ENCODE measurements at places on chromosomes 13 and 19.

DNA sequence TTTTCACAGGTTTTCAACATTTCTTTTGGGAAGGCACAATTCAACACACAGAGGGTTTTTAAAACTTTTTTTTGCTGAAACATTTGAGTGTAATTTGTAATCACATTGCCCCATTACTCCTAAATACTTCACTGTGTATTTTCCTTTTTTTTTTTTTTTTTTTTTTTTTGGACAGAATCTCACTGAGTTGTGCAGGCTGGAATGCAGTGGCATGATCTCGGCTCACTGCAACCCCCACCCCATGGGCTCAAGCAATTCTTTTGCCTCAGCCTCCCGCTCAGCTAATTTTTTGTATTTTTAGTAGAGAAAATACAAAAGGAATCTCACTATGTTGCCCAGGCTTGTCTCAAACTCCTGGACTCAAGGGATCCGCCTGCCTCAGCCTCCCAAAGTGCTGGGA lies 14.8 kb upstream of the DNAJC15 start:
- DNase-seq, result no peak

- no peak for DNase-seq
Measured at GRCh38 chr13:94292323-94292640, 187.2 kb downstream of the DCT start.

DNA sequence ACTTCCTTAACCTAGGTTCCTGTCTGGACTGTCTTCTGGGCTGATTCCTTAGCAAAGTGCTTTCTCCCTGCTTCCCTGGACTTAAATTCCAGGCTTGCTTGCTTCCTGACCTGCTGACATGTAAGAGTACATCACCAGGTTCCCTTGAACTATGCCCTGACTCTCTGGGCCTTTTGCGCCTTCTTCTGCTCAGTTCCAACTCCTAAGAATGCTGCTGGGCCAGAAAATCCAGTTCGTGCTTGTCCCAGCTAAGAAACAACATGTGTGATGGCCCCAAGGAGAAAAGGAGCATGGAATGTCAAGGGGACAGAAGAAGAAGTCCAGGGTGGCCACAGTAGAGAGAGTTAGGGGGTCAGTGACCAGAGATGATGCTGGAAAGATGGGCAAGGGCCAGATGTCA lies 42.6 kb upstream of the MBNL2 start:
- no peak for DNase-seq

- DNase-seq, result peak; percentile 15
Measured at GRCh38 chr19:5967994-5968430, 9.9 kb downstream of the RANBP3 start.

DNA sequence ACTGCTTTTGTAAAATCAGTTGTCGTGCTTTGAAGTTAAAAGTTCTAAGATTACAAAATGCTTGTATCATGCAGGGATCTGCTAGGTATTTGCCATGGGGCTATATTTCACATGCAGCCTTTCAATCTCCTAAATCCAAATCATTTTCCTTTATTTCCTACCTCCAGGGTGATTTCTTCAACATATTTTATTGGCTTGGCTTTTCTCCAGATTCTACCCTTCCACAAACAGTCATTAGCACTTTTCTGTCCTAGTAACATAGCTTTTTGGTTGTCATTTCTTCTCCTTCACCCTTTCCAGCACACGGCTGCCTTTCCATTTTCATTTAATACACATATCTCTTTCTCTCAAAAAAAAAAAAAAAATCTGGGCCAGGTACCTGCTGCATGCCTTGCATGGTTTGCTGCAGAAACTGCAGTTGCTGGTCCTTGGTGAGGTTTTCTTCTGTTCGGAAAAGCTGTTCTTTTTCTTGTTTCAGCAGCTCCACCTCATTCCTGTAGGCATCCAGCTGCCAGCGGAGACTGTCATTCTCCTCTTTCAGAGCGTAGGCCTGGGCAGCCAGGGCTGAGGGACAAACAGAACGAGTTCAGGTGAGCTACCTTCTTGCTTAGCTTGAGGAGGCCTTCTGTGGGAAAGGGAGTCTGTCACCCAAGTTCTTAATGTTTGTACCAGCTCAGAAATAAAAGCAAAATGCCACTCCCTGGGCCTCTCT lies 274.7 kb downstream of the DNAJC15 start:
- peak; percentile 42 for DNase-seq

- DNase-seq, result no peak
Measured at GRCh38 chr19:33755099-33756035, 41.3 kb upstream of the KCTD15 start.

- DNase-seq, result no peak
Measured at GRCh38 chr19:1206864-1207450, 1.4 kb downstream of the STK11 start.

- DNase-seq, result no peak
Measured at GRCh38 chr13:105545811-105546210, 989.7 kb downstream of the EFNB2 start.

DNA sequence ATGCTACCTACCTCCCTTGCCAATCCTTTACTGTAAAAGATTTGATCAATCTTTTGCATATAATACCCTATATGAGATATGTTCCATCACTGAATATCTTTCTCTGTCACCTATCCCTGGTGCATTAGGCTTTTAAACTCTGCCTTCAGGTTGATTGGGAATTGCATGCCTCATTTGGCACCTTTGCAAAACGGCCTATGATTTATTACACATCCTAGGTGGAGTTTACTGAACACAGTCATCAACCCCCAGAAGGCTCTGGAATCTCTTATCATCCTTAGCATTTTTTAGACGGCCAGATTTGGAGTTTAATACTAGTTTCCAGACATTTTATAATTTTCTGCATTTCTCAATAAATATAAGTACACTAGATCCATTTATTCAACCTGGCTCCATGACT lies 448.4 kb upstream of the SLC10A2 start:
- DNase-seq, result no peak

DNA sequence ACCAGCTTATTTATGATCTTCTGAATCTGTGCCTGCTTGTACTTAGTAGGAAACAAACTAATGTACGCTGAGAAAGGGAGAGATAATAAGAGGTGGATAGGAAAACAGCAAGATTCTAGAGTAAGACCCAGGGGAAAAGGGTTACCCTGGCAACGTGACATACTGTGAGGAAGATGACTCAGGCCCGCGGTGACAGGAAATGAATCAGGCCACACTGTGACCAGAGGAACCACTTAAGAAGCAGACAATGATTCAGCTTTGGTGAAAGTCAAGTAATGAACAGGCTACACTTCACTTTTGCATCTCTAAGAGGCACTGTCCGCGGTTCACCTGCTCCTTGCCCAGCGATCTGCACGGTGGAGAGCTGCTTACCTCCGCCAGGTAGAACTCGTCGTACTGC lies 158.2 kb downstream of the NALCN start:
- no peak for DNase-seq

DNA sequence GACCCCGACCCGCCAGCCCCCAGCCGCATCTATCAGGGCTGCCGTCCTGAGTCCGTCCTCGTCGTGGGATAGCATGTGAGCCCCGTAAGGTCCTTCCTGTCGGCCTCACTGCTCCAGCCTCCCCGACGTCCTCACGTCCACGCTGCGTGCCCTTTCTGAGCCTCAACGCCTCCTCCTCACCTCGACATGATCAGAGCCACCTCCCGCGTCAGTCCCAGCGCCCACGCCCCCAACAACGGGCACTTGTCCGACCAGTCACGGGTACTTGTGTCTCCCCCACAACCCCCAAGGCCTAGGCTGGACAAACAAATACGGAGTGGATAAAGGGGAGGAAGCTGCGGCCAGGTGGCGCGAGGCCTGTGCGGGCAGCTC lies 665 bp downstream of the ZNF497 start:
- no peak for DNase-seq

- no peak for DNase-seq
Measured at GRCh38 chr19:1851654-1852580, 3.6 kb upstream of the REXO1 start.

DNA sequence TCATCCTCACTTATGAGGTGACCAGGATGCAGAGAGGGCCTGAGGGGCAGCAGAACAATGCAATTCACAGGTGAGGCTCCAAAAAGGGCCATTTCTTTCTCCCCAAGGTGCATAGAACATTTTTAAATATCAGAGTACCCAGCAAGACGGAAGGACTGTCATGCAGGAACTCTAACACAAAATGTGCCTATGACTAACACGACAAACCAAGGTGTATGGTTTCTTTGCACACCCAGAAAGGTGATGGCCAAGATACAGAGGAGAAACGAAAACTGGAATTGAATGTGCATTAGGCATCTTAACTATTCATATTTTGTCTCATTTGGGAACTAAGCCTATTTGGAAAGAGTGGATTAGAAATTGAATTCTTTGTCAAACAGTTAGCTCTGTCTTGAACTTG lies 29.9 kb downstream of the SHISA2 start:
- no peak for DNase-seq

DNA sequence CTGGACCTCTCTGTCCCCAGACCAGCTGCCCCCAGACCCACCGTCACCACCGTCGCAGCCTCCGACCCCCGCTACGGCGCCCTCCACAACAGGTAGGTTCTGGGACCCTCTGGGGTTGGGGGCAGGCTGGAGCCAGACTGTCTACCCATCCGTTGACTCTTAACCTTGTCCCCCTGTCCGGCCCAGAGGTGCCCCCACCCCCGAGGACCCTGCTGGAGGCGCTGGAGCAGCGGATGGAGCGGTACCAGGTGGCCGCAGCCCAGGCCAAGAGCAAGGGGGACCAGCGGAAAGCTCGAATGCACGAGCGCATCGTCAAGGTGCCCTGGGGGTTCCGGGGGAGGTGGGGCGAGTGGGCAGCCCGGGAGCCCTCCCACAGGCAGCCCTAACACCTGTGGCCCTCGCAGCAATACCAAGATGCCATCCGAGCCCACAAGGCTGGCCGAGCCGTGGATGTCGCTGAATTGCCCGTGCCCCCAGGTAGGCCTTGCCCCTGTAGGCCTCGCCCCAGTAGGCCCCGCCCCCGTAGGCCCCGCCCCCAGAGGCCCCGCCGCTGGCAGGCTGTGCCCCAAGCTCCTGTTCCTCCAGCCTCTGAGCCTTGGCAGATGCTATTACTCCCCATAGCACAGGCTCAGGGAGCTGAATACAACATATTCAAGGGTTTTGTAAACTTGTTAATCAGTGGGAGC lies 12.9 kb downstream of the CC2D1A start:
- DNase-seq, result no peak

DNA sequence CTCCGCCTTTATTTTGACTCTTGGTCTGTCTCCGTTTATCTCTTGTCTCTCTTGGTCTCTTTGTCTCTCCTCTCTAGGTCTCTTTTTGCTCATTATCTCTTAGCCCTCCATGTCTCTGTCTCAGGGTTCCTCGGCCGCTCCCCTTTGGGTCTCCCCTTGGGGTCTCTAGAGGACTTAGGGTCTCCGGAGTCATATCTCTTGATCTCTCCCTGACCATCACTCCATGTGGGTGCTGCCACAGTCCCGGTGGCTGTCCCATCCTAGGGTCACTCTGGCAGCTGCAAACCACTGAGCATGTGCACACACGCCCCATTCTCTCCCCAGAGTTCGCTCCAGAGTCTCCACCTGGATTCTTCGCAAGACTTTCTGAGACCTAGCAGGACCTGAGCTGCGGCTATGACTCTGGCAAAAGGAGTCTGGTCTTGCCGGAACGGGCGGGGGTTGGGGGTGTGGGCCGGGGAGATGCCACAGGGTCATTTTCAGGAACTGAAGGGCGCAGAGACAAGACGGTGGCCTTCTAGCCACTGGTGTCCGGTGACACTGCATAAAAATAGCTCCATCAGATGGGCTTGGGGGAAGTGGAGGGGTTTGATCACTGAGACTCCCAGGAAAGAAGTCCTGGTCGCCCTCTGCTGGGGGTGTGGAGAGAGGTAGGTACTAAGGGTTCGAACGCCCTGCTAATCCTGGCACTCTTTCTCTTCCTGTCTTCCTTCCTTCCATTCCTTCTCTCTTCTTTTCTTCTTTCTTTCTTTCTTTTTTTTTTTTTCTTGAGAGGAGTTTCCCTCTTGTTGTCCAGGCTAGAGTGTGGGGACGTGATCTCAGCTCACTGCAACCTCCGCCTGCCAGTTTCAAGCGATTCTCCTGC lies 1.2 kb upstream of the KCNA7 start:
- no peak for DNase-seq

DNA sequence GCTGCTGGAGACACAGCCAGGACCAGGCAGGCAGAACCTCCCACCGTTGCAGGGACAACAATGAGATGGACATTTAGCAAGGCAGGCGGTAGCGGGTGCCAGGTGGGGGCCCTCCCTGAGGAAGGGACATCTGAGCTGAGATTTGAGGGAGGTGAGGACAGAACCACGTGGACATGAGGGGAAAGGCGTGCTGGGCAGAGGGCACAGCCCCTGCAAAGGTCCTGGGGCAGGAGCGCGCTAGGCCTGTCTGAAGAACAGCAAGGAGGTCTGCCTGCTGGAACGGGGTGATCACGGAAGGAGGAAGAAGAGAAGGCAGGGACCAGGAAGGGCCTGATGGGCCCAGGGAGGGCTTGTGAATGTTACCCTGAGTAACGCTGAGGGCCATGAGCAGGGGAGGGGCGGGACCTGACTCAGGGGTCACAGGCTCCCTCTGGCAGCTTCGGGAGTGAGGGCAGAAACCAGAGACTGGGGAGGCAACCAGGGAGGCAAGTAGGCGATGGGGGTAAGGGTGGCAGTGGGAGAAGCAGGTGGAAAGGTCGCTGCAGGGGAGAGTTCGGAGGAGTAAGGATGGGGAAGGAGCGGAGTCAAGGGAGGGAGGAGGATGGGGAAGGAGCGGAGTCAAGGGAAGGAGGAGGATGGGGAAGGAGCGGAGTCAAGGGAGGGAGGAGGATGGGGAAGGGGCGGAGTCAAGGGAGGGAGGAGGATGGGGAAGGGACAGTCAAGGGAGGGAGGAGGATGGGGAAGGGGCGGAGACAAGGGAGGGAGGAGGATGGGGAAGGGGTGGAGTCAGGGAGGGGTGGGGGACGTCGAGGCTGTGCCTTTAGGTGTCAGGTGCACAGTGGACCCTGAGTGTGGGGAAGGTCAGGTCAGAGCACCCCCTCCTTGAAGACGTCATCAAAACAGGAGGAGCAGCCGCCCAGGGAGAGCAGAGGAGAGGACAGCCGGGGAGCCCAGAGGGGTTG lies 15.7 kb upstream of the B3GNT3 start:
- DNase-seq, result no peak

DNA sequence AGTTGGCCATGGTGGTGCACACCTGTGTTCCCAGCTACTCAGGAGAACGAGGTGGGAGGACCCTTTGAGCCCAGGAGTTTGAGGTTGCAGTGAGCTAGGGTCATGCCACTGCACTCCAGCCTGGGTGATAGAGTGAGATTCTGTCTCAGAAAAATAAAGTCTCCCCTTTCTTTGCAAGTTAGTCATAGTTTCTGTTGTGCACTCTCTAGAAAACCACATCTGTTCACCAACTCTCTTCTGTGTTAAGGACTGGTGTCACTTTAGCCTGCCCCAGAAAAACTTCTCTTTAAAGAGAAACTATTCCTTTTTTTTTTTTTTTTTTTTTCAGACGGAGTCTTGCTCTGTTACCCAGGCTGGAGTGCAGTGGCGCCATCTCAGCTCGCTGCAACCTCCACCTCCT lies 4.9 kb upstream of the CHST8 start:
- DNase-seq, result no peak

GRCh38 chr13:66659286-66659685 lies 570.9 kb downstream of the PCDH9 start:
- DNase-seq, result no peak

DNA sequence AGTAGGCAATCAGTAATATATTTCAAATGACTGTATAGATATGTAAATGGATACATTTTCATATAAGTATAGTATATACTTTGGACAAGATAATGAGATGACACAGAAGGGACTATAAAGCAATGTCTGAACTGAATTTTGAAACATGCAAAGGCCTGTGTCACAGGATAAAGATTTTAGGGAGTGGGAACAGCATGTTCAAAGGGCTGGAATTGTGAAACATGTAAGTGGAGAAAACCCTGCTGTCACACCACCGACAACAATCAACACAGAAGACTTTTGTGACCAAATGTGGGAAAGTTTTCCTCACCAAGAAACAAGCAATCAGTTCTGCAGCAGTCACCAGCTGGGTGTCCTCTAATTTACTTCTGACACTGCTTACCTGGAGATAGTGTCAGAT lies 42.9 kb downstream of the LPAR6 start:
- no peak for DNase-seq

GRCh38 chr19:51626675-51627074 lies 3.5 kb downstream of the SIGLEC5 start:
- no peak for DNase-seq

Measured in DMS 273 treated with DMSO at 0.1 percent for 48 hours (cell line).